ENCODE measurements at places on chromosomes 2 and 18.

GRCh38 chr2:209591021-209591420, 167.2 kb downstream of the MAP2 start:
- no peak for DNase-seq

DNA sequence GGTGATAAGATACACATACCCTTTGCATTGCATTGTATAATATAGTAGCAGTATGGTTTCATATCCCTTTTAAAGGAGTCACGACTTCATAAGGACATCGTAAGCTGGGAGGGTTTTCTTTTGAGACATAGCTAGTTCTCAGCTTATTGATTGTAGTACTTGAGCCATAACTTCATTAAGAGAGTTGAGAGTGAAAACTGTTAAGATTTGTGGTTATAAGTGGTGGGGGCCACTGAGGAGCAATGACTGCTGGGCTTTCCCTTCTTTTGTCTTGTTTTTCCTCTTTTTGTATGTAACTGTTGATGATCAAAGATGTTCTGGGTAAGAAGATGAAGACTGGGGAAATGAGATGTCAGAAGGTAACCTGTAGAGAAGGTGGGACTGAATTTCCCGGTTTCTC, 11.0 kb downstream of the EIF5B start:
- DNase-seq = no peak

DNA sequence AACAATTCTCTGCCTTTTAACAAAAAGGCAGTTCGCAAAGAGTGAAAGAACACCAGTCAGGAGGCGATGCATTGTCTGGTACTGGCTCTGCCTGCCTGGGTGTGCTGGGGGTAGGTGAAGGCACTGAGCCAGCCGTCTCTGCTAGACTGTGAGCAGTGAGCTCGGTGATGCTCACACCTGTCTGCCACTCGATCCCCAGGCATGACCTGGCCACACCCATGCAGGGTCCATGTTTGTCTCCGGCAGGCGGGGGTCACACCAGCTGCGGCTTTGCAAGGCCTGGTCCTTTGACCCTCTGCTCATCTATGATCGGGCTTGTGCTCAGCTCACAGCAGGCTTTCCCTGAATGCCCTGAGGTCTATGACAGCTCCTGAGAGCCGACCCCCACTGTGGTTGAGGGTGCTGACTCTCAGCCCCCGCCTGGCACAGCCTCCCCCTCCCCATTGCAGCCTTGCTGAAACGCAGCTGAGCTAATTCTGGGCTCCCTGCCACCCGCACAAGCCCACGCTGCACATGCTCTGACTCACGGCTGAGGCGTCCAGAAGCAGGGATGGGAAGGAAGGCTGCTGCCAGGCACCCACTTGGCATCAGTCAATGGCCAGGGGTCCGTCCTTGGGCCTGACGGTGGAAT, 23.7 kb downstream of the CRACDL start:
- DNase-seq = peak; percentile 50

- DNase-seq = no peak
These were observed 1310.9 kb upstream of the TMEFF2 start for GRCh38 chr2:193505620-193506019.

DNA sequence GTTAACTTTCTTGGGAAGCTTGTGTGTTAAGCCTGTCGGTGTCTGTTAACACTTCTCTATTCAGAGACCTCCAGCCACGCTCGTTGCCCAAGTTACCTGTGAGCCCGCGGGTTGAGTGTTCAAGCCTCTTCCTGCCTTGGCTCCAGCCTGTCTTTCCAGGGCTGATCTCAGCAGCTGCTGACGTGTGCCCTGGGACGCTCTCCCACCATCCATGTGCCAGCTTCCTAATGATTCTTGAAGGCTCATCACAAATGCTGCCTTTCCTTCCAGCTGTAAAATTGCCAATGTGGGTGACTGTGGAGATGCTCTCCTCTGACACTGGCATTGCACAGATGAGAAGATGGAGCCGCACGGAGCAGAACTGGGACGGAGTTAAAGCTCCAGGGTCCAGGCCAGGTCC, 6.1 kb downstream of the RNF144A start:
- DNase-seq = no peak

GRCh38 chr2:182937870-182938269, 71.4 kb upstream of the FRZB start:
- no peak for DNase-seq

All from GM04504 (cell line).